Transverse colon (tissue), 4 donors: ENCODE measurements at places on chromosomes 7 and 10. TPM values are rescaled to one million over a fixed set of nuclear protein-coding genes. Genes with fewer than 3 reads are reported as not detected.
A peak's percentile ranks its signal among the peaks of the same experiment; 100 is the strongest.

- no peak for DNase-seq
These were observed 233.6 kb downstream of the PRPF18 start for GRCh38 chr10:13820119-13820963.

GRCh38 chr7:40288827-40289226, 154.0 kb downstream of the SUGCT start:
- DNase-seq: no peak

- peak; percentile 43 for DNase-seq
These were observed 99.5 kb downstream of the CAMK1D start for GRCh38 chr10:12448729-12449391.

GRCh38 chr7:40827222-40828085, 692.6 kb downstream of the SUGCT start:
- no peak for DNase-seq

- no peak for DNase-seq
These were observed 59.1 kb downstream of the TES start for GRCh38 chr7:116269466-116269865.

DNA sequence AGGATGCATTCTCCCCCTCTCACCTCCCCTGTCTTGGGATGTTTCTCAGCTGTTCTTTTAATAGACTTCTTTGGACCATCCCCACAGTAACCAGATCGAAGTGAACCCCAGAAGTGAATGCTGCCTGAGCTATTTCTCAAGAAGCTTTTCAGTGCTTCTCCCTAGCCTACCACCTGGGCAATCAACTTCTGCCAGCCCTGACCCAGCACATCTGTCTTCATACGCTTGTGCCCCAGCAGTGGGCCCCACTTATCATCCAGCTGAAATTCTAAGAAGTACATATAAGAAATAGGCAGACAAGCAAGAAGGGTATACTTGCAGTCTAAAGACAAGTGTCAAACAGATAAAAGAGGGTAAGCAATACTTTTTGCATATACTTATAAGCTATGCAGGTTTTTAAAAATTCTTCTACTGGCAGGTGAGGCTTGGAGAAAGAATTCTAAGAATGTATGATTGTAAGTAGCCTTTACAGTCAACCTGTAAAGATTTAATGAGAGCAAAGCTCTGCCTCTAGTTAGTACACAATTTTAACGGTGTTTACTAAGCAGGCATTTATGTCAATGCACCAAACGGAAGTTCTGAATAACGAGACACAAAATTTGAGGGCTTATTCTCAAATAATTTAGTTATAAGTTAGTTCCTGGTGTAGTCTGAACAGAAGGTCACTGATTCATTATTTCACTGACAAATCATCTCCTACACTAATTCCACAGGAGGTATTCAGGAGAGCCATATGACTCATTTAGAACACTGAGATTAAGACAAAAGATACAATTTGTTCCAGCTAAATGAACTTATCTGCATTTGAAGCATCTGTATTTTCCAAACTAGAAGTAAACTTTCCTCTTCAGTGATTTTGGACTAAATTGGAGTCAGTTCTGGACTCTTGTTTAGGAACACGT, 83.3 kb downstream of the RNLS start:
- no peak for DNase-seq

DNA sequence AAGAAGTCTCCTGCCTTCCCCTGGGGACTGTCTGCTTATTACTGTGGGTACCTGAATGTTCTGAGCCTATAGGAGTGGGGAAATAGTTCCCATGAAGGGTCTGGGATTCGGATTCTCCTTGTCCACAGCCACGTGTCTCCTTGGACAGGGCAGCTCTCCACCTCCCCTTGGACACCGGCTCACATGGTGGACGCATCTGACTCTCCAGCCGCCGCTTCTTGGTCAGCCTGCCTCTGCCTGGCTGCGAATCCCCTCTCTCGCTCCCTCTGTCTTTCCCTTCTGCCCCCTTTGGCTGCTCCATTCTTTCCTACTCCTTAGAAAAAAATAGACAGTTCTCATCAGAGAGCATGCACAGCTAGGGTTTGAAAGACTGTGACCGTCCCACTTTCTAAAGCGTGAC, 46.9 kb downstream of the JAKMIP3 start:
- no peak for DNase-seq

DNA sequence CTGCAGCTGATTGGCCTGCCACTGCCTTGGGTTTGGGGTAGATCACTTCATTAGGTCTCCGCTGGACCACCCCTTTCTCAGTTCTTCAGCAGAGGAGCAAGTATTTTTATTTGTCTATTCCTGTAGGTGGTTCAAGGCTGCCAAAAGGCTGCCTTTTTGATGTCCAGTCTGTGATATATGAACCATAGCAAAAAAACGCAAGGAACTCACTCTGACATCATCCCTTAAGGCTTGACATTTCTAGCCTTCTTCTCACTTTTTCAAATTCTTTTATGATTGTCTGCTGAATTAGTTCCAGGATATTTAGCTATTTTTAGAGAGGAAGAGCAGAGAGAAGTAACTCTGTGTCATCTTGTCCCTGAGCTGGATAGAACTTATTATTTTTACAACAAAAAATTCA, 269.2 kb downstream of the BAMBI start:
- DNase-seq: no peak

- no peak for DNase-seq
These were observed 192.0 kb downstream of the OTUD1 start for GRCh38 chr10:23630885-23631284.

GRCh38 chr10:86710987-86711512, 42.7 kb downstream of the LDB3 start:
- peak; percentile 91 for DNase-seq

DNA sequence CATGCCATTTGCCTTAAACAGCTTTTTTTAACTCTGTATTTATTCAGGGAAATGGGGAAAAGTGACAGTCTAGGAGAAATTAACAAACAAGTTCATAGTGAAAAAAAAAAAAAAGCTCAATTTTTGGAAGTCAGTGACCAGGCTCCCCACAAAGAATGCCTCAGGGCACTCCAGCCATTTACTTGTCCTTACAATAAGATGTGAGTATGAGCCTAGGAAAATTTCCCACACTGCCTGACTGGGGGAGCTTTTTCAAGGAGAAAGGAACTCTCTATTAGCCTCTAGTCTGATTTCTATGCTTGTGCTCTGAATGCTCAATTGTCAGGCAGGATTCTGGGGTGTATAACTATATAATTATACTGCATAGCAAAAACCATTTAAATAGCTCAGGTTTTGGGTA, 74.9 kb upstream of the NRBF2 start:
- DNase-seq: no peak

DNA sequence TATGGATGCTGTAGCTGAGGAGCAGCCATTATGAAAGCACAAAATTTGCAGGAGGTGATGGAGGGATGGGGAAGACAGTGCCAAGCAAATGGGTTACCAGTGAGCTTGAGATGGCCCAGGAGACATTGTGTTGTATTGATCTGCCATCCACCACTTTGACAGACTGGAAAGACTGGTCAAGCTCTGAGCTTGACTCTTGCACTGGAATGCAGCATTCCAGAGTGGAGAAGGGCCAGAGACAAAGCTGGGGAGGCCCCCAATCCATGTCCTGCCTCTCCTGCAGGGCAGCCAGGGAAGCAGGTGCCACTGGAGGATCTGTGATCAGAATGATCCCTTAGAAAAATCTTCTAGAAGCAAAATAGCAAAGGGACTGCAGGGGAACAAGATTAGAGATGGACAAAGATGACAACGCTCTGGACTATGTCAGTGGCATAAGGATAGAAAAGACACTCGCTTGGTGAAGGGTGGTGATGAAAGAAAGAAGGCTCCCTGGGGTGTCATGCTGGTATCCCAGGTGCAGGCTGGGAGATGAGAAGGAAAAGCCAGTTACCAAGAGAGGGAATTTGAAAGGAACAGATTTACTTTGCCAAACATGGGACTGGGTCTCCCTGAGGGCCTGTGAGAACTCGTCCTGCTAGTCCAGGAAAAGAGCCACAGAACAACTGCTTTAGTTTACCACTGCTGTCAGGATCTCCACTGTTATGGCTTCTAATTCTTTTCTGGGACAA, 5.0 kb downstream of the GSDME start:
- no peak for DNase-seq

DNA sequence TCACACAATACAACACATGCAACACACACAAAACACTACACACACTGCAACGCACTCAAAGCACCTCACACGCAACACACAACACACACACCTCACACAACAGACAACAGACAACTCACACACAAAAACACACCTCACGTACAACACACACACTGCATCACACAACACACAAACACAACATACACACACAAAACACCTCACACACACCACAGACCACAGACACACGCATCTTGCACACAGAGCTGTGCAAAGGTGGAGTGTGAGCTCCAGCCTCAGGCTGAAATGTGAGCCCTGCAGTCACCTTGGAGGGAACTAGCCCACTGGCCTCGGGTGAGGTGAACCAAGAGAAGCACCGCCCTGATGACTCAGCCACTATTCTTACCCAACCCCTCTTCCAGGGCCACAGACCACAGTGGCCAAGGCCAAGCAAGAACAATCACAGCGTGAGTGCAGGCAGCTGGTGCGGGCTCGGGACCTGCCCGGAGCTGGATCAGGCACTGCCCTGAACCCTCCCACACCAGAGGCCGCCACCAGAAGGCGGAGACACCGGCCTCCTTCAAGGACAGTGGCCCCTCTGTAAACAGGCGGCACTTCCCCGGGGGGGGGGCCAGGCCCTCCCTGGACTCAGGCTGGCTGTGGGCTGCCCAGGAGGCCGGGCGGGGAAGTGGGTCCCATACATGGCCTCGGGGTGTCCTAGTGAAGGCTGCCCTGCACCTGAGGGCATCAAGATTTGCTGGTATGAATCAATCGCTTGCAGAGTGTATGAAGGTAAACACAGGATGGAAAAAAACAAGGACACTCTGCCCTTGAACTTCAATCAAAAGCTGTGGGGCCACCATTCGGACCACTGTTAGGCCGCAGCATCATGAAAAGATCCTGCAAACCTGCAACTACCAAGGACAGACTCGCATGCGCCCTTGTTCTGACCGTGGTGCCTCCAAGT, 106.7 kb downstream of the TNS3 start:
- peak; percentile 93 for DNase-seq

DNA sequence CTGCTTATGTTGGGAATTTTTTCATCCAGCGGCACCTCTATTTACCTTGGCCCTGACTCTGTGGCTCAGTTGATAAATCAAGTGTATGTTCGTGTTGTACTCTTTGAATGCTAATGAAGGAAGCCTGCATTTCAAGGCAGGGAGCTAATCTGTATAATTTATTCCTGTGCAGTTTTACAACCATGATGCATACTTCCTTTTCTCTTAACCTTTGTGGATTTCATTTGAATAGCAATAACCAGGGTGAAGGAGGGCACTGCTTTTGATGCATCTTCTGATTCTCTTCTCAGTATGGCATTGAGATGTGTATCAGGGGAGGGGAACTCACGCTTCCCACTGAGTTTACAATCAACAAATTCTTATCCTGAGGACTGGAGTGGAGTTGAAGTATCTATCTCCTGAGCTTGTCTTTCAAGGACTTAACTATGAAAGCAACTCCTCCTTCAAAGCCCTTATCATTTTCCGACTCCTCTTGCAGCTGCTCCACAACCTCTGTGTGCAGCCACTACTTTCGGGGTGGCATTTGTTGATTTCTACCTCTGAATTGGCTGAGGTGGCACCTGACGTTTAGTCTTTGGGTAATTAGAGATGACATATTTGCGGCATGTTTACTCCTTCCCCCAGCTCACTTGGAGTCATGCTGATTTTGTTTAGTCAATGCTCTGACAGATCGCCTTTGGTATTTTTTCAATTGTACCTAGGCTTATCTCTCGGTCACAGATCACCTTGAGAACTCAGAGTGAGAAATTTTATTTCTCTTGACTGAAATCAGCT, 275.2 kb downstream of the PHTF2 start:
- DNase-seq: no peak

- DNase-seq: no peak
These were observed 1.6 kb upstream of the HTRA1 start for GRCh38 chr10:122459561-122460273.

- DNase-seq: no peak
These were observed 26.6 kb downstream of the FAM3C start for GRCh38 chr7:121369462-121369861.

GRCh38 chr10:107616031-107616430, 451.5 kb upstream of the SORCS1 start:
- DNase-seq: no peak

DNA sequence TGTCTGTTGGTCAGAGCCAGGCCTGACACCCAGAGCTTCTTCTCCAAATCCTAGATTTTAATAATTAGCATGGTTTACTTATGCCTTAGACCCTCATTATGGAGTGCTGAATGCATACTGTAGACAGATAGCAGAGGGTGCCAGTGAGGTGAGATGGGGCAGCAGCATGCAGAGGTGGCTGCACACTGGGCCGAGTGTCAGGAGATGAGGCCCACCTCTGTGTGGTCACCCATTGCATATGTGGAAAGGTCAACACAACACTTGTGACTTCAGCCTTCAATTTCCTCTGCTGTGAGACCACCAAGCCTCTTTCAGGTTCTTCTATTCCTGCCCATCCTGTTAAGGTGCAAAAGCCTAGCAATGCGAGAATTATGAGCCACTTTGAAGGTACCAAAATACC, 39.7 kb upstream of the NMT2 start:
- no peak for DNase-seq

- DNase-seq: no peak
These were observed 6.4 kb upstream of the ANXA11 start for GRCh38 chr10:80211786-80212185.

DNA sequence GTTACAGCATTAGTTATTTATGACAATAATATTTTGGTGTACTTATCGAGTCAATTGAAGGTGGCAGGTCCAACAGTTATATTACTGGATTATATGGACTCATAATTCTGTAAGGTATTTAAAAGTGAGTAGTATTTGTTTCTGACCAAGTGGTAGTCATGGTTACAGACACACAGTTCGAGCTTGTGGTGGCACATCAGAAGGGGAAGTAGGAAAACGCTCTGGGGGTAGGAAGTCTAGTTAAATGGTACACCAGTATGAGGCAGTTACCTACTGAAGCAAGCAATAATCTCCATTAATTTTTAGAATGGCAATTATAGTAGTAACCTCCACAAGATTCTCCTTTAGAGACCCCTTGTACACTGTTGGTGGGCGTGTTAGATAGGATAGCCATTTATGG, 541.2 kb downstream of the ETV1 start:
- no peak for DNase-seq

The PTN gene
- 6.4 TPM for total RNA-seq

The RBM20 gene
- 3.0 TPM for total RNA-seq

The CYP26C1 gene
- not detected for total RNA-seq

The CPXM2 gene
- total RNA-seq: 19.1 TPM

The KLF14 gene
- total RNA-seq: not detected

The MYL10 gene
- total RNA-seq: not detected

The UPF2 gene
- total RNA-seq: 22.1 TPM

The GRID1 gene
- total RNA-seq: 0.40 TPM

The CUZD1 gene
- not detected for total RNA-seq

The TEX36 gene
- not detected for total RNA-seq

The EFCAB10 gene
- not detected for total RNA-seq

The ADCYAP1R1 gene
- 7.4 TPM for total RNA-seq
